Activated naive CD8-positive, alpha-beta T cell treated with anti-CD3 and anti-CD28 coated beads, Interleukin-2, amount 10 ng/mL, durations not matched to agents 7 days and 5 days (primary cell): ENCODE measurements at places on chromosomes 6 and 20.

GRCh38 chr6:152206072-152206818 lies 398.8 kb downstream of the ESR1 start:
- peak; percentile 54 for DNase-seq

GRCh38 chr6:23329086-23329485 lies 759.7 kb downstream of the HDGFL1 start:
- no peak for DNase-seq

GRCh38 chr6:127032971-127033370 lies 85.5 kb upstream of the RSPO3 start:
- no peak for DNase-seq

DNA sequence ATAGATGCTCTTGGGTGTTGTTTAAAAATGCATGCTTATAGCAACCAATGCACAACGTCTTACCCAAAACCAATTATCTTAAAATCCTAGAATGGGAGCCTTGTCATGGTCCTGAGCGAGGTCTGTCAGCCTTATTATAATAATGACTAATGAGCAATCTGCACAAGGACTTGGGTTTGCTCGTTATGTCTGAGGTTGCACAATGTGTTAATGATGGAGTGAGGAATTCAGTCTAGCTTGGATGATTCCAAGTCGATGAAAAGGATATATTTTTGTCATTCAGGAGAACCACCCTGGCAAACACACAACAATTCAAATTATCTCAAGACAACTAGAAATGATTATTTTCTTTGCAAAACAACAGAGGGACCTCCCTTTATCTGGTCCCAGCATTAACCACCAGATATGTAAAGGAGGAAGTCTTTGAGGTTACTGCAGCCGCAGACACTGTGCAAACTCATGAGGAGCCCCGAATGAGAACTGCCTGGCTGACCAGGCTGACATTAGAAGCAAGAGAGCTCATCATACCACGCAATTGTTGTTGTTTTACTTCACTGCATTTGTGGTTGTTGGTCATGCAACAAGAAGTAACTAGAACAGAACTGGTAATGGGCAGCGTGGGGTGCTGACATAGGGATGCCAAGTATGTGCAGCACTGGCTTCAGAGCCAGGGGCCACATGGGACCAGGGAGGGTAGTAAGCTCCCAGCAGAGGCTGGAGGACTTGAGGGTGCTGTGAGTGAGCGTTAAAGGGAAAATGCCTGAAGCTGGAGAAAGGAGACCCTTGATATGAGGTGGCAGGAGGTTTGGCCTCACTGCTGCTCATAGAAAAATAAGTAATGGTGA lies 488.3 kb downstream of the CDH26 start:
- no peak for DNase-seq

- no peak for DNase-seq
These were observed 70.9 kb downstream of the LCA5 start for GRCh38 chr6:79466207-79466834.

- no peak for DNase-seq
These were observed 611.9 kb downstream of the TFAP2B start for GRCh38 chr6:51430589-51430988.

DNA sequence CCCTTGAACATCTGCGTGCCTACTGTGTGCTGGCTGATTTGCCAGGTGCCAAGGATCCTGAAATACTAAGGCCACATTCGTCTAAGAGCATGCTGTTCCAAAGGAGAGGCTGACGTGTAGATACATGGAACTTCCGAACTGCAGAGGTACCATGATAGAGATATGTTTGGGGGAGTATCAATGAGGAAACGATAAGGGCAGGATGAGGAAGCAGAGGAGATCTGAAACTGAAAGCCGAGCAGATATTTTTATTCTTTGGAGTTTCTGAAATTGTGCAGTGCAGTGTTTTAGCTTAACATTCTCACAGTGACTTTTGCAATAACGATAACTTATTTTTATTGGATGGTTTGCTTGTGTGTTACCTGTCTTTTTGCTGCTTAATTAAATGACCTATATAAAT lies 24.3 kb downstream of the BMP6 start:
- no peak for DNase-seq

DNA sequence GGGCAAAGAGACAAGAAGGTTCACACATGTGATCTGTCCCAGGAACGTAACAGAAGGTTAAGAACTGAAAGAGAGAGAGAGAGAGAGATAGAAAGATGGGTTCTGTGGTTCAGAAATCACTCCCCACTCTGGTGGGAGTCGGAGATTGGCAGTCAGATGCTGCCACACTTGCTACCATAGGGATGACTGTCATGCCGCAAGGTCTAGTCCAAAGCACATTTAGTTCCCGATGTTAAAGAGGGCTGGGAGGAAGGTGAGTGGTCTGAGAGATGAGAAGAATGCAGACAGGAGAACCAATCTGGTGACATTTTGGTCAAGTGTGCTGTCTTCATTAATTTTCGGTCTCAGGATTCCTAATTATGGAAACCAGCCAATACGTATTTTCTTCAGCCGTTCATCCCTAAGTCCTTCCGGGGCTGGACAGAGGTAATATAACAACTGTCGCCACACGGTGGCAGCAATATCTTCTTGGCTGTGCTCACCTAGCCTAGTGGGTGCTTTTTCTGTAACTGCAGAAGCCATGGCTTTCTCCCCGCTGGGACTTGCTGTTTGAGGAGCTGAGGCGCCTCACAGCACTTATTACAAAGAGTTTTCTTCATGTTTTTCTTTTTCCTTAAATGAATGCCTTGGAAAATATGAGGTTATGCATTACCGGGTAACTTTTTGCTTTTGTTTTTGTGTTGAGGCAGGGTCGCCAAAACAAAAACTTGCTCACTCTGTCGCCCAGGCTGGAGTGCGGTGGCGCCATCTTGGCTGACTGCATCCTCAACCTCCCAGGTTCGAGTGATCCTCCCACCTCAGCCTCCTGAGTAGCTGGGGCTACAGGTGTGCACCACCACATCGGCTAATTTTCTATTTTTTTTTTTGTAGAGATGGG lies 46.0 kb downstream of the SLC35D3 start:
- peak; percentile 54 for DNase-seq

DNA sequence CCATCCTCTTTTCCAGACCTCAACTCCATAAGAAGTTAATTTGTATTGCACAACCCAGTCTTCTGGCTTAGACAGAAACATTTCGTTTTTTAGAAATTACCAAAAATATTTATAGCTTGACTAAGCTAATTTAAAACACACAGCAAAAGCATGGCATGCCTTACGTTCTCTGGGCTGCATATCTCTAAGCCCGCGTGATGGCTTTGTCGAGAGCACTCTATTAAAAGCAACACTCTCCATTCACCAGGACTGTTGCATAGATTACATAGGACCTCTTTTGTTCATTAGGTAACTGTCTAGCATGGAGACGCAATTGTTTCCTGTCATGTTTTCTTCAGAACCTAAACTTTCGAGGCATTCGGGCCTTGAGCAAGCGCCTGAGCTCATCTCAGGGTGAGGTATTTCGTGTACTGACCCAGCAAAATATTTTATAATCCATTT lies 104.5 kb downstream of the IBTK start:
- DNase-seq: no peak

DNA sequence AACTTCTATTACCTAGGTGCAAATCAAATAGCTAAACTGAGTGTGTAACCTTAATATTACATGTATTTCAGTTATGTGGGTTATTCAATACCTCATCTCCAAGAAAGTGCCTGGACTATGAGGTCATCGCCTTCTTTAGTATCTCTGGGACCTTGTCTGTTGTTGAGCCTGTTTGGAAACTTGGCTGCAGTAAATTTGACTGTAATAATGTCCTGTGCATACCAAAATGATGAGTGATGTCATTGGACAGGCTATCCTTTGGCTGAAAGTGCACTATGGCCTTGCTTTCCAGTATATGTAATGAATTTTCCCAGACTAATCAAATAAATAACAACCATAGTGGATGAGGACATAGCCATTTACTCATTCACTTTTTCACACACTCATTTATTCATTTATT lies 455.1 kb downstream of the ADGRB3 start:
- DNase-seq: no peak

- DNase-seq: peak; percentile 41
These were observed at the start of gene MC3R for GRCh38 chr20:56247954-56248782. Gene MC3R, plus strand, starts transcription at chr20:56248732. Its CDS starts 112 bp downstream, at chr20:56248844.

DNA sequence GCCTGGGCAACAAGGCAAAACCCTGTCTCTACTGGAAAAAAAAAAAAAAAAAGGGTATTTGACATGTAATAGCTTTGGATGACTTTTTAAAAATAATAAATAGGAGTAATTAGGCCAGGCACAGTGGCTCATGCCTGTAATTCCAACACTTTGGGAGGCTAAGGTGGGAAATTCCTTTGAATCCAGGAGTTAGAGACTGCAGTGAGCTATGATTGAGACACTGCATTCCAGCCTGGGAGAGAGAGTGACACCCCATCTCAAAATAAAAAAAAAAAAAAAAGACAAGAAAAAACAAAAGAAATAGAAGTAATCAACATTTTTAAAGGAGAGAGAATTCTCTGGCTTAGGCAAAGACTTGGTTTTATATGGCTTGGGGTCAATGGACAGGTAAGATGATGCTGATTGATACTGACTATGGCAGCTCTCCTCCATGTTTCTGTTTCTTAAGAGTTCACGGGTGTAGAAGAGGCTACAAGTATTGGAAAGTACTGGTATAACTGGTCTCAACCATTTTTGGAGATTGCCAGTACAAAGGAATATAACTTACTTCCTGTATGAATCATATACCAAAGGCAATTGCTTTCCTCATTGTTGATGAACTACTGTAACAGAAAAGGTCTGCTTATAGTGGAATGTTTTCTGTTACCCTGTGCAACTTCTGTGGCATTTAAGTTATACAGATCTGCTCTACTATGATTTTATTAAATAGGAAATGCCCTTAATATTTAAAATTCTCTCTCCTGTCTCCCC lies 10.1 kb downstream of the MAP3K5 start:
- no peak for DNase-seq
